ENCODE measurements at places on chromosomes 11 and 22.

DNA sequence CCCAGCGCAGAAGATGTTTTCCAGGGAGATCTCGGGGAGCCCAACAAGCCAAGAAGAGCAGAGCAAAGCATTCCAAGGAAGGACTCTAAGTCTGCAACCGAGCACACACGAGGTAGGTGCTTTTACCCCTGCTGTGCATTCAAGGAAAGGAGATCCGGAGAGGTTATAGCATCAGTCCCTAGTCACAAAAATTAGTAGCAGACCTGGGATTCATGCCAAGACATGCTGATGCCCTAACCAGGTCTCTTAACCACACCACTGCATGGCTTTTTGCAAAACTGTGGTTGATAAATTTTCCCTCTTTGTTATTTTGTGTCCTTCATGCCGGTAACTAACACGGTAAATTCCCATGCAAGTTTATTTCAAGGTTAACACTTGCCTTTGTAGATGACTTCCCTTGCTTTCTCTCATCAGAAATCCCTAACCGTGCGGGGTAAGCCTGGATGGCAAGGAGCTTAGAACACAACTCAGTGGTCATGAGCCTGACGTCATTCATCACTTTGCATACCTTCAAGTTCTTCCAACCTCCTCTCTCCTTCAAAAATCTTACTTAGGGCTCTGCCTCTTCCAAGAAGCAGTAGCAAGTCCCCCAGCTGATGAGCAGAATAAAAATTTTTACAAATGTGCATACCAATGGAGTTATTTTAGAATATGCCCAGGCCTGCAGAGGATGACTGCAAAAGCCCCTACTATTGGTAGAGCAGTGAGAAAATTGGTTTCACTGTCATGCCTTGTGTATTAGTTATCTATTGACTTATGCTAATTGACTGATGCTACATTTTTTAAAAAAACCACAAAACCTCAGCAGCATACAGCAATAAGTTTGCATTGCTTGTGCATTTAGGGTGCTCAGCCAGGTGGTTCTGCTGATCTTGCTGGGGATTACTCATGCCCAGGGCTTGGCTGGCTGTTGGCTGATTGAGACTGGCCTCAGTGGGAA is 465.1 kb downstream of the MN1 start:
- no peak for ATAC-seq

- ATAC-seq = no peak
Measured at GRCh38 chr11:69695581-69695980, 8.2 kb downstream of the FGF19 start.

GRCh38 chr11:75013051-75013450 is 24.3 kb downstream of the NEU3 start:
- no peak for ATAC-seq

DNA sequence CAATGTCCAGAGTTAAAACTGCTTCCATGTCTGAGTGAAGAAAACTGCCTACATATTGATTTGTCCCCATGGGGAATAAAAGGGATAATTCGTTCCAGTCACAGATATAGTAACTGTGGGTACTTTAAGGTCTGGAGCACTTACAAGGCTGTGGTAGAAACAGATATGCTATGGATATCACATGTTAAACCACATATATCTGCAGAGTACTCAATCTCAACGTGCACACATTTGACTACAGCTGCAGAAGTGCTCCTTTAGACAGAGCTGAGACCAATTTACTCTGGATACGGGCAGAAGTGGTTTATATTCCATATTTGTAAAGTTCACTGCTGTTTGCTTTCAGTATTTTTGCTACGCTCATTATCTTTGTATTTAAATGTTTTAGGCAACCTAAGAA is 9.7 kb upstream of the MS4A2 start:
- ATAC-seq = no peak

- peak; percentile 73 for ATAC-seq
Measured at GRCh38 chr22:41822317-41823057, 10.4 kb upstream of the SREBF2 start.

DNA sequence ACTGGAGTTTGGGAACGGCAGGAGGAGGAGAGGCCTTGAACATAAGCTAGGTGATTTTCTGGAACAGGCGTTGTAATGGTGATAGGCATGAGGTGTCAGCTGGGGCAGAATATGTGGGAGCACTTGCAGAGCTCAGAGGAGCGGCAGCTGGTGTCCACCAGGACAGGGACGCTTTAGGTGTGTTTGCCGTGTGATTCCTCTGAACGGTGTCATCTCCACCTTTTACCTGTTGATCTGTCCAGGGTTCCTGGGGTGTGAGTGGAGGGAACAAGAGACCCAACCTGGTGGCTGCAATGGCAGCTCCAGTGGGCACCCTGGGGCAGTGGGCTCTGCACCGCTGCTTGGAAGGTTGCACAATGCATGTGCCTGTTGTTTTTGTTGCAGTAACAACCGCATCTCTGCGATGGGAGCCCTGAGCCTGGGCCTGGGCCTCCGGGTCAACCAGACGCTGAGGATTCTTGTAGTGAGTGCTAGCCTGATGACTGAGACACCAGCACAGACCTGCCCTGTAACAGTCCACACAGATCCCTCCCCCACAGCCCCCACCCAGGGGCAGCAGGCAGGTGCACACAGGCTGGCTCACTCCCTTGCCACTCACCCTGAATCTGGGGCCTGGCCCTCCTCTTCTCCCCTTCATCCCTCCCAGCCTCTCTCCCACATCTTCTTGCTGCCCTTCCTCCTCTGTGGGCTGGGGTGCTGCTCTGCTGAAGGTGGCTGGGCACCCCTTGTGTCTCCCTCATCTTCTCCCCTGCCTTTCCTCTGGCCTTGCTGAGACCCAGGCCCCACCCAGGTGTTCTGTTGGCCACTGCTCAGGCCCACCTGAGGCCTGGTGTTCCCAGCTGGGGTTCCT is 9.2 kb downstream of the LRRC74B start:
- no peak for ATAC-seq

DNA sequence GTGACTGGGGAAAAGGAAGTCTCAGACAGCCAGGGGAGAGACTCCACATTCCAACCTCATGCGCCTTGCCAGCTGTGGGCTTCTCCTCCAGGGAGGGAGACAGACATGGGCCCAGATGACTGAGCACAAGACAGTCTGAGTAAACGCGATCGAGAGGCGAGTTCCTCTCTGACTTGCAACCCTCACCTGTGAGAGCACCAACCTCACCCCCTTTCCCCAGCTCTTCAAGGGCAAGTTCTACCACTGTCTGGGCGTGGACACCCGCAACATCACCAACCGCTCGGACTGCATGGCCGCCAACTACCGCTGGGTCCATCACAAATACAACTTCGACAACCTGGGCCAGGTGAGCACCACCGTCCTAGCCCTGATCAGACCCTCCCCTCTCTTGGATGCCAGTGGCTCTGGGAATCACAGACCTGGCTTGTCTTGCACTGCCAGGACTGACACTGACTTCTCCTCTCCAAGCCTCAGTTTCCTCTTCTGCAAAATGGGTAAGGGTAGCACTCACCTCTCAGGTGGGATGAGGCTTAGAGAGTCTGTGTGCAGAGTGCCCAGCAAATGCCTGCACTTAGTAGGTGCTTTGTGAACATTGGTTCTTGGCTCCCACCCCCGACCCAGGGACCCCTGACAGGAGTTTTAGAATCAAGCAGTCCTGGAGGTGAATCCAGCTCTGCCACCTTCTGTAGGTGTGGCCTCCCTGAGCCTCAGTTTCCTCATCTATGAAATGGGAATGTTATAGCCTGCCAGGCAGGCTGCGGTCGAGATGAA is 95.3 kb downstream of the CACNA1I start:
- ATAC-seq = no peak

GRCh38 chr11:57792870-57793269 is 31.3 kb downstream of the CTNND1 start:
- no peak for ATAC-seq

- ATAC-seq = no peak
Measured at GRCh38 chr11:73252577-73253191, 19.5 kb upstream of the P2RY6 start.

DNA sequence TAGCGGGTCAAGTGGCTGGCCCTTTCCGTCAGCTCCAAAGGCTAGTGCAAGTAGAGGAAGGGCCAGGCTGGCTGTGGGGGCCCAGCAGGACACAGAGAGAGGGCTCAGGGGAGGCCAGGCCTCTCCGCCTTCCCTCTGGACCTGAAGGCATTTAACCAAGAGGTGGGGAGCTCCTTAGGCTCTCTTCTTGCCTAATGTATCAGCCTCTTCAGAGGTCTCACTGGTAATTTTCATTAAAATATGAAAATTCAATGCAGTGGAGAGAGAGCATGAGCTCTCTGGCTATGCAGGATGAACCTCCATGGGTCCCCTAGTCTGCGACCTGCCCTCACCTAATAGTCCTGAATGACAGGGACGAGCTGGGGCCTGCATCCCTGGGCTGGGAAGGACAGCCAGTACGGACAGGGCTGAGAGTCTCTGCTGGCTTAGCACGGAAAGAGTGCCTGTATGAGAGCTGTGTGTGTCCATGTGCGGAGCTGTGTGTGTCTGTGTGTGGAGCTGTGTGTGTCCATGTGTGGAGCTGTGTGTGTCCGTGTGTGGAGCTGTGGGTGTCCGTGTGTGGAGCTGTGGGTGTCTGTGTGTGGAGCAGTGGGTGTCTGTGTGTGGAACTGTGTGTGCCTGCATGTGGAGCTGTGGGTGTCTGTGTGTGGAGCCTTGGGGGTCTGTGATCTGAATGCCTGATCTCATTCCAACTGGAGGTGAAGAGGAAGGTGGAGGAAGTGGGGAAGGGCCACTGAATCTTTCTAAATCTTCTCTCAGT is 2.4 kb downstream of the ALX4 start:
- ATAC-seq = no peak

GRCh38 chr11:133860151-133860550 is 14.8 kb upstream of the SPATA19 start:
- ATAC-seq = no peak

- ATAC-seq = peak; percentile 75
Measured at GRCh38 chr22:31173386-31174145, 13.6 kb downstream of the RNF185 start.

GRCh38 chr11:47101406-47101805 is 75.3 kb downstream of the ARFGAP2 start:
- ATAC-seq = peak; percentile 43

GRCh38 chr11:110340436-110340835 is 44.0 kb upstream of the RDX start:
- no peak for ATAC-seq

GRCh38 chr11:102583141-102583873 is 41.8 kb downstream of the MMP20 start:
- ATAC-seq = no peak

DNA sequence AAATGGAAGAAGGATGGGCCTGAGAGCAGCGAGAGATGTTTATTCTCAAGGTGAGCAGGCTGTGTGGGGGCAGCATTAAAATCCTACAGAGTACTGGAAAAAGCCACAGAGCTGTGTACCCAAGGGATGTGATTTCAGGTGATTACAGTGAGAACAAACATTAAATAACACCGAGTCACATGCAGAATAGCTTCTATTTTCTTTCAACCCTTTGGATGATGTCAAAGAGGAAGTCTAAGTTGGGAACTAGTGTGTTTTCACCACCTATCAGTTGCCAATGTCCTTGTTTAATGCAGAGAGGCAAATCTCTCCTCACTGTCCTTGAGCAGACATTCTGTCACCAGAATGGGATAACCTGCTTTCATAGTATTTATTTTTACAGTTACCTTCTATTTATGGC is 379.6 kb upstream of the NARS2 start:
- ATAC-seq = no peak

DNA sequence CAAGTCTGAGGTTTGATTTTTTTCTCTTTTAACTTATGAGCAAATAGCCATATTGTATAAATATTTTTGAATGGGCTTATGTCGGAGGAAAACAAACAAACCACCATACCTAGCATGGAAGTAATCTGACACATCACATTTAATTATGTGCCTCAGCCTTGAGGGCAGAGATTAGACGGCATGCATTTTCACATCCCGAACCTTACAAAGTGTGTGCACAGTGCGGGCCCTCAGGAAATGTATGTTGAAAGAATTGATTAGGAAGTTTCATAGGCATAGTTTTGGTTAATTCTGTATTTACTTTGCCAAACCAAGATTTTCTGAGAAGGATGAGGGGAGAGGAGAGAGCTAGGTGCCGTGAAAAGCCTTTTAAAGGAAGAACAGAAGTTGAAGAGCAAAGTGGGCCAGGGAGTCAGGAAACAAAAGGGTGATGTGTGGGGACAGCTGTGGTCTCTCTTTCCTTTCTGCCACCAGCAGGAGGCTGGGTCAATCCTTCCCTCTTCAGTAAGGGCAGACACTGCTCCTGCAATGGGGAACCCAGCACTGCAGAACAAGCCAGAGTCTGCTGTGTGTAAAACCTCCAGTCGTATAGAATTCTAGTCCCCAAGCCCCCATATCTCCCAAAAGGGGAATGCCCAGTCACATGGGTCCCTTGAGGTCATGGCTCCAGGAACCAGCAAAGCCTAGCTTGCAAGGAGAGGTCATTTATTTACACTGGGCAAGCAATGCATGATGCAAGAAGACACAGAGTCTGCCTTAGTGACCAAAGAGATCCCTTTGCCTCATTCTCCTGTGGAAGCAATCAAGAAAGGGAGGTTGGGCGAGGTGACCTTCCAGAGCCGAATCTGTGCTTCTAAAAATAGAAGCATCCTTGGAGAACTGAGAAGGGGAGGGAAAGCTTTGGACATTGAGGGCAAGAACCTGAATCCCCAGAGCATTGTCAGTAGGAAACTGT is 71.1 kb upstream of the OLFML1 start:
- ATAC-seq = no peak

DNA sequence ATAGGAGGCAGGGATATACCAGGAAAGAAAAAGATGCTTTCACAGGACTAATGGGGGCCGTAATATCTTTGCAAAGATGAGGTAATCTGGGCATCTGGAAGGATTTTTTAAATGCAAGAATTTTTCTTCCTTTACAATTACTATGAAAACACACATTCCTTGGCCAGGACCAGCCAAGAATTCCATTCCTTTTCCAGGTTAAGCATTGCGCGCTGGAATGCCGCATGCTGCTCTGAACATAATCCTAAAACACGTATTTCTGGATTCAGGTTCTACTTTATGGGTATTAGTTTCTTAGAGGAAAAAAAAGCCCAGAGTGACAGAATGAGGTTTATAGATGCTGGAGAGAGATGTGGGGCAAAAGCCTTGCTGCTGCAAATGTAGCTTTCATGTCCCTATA is 99.4 kb upstream of the SORL1-AS1 start:
- no peak for ATAC-seq

DNA sequence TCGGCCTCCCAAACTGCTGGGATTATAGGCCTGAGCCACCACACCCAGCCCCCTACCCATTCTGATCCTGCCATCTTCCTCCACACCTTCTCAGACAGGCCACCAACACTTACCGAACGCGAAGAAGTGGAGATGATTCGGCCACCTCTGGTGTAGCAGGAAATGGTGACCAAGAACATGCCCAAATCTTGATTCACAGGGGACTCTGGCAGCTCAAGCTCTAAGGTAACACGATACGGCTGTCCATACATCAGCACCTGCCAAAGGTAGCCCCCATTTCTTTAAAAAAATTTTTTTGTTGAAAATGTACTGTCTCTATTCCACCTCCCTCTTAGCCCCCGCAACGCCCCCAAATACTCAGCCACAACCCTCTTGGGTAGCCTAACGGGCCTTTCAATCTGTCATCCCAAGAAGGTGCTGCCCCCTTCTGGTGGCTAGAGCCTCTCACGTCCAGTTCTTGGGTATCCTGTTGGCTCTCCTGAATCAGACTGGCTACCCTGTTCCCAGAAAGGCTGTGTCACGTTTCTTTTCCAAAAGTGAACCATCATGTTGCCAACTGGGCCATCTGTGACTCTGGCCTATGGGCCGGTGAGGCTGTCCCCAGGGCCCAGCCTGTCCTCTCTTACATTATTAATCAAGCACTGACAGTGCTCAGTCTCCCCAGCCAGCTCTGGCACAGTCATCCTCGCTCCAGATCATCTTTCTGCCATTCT is 5.3 kb upstream of the LRRN4CL start:
- peak; percentile 91 for ATAC-seq

GRCh38 chr11:31636983-31637382 is 127.4 kb downstream of the ELP4 start:
- ATAC-seq = no peak

- no peak for ATAC-seq
Measured at GRCh38 chr22:22388494-22388893, 120.0 kb downstream of the ZNF280B start.
